Posterior cingulate gyrus (tissue), 11 donors: ENCODE measurements at places on chromosomes 13 and 19.

DNA sequence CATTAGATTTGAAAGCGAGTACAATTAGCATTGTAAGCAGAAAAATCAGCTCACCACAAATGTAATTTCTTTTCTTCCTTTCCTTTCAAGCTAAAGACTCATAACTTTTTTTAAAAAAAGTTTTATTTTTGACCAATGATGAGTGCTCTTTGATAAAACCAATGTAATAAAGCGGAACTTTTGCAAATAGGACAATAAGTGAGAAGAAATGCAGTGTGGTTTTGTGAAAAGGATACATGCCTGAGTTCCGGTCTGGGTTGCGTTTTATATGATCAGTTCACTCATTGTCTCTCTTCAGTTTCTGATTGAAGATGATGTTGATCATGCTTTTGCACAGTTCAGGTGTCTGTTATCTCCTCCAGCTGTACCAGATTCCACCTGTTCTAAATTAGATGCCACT lies 274.4 kb downstream of the KLF12 start:
- no peak for DNase-seq

DNA sequence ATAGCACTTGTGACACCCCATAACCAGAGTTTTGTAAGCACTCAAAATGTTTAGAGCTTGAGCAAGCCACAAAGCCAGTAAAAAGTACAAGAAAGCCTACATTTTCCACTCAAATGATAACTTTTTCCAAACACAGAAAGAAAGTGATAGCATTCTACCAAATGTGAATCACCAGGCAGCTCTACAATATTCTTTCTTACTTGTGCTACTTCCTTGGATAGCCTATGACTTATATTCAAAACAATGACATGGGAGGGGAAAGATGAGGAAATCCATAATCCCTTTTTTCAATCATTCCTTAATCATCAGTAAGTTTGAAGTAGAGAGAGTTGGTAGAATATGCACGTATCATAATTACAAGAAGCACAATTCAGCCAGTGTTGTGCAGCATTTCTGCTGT lies 650.8 kb upstream of the PCDH9 start:
- DNase-seq = no peak

GRCh38 chr19:31513841-31514240 lies 164.6 kb upstream of the TSHZ3 start:
- DNase-seq = no peak

- DNase-seq = no peak
Measured at GRCh38 chr13:98910501-98910951, 67.3 kb downstream of the DOCK9 start.

DNA sequence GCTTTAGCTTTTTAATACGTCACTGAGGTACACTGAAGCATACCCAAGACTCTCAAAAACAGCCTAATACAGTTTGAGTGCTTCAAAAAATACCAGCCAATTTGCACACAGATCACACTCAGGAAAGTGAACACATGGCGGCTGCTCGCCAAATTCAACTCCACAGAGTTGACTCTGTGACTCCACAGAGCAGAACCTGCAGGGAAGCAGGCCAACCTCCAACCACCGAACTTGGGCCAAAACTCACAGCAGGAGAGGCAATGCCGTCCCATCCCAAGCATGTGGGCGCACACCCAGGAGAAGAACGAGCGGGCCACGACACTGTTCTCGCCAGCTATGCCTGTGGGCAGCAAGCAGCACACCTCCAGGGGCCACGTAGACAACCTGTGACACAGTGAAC lies 21.1 kb downstream of the ELL start:
- DNase-seq = no peak

DNA sequence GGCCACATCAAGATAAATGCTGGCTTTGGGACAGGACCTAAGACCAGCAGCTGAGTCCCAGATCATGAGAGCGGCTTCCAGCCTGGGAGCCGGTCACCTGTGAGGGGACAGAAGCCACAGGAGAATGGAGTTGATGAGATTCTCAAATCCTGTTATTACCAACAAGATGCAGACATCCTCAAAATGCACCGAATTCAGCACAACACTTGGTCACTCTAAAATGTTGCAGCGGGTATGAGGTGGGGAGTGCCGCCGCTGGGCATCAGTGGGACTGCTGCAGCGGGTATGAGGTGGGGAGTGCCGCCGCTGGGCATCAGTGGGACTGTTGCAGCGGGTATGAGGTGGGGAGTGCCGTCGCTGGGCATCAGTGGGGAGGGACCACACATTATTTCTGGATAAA lies 21.2 kb downstream of the RANBP3 start:
- DNase-seq = peak; percentile 5

DNA sequence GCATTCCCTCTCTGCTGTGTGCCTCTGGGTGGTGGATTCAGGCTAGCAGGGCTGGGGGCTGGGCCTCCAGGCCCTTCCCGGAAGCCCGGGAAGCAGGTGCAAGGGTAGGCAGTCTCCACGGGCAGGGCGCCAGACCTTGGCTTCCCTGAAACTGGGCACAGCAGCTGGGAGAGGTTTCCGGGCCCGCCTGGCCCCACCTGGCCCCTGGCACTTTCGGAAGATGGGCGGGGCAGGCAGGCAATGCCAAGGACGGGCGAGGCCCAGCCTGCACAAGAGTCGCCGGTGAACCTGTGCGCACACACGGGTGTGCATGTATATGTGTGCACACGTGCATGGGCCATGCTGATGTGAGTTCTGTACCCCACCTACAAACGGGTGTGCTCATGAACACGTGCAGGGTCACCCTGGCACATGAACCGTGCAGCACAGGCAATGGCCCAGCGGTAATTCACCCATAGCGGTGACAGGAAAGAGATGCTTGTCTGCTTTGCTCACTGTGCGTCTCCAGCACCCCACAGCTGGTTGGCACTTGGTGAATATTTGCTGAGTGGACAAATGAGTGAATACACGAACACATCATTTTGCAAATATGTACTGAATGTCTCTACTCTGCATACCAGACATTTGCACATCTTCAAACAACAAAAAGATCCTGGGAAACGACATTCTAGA lies 15.3 kb downstream of the GADD45B start:
- no peak for DNase-seq

GRCh38 chr19:39192846-39193245 lies 3.9 kb upstream of the NCCRP1 start:
- no peak for DNase-seq

- DNase-seq = no peak
Measured at GRCh38 chr19:46471811-46472543, 614 bp upstream of the PNMA8A start.

DNA sequence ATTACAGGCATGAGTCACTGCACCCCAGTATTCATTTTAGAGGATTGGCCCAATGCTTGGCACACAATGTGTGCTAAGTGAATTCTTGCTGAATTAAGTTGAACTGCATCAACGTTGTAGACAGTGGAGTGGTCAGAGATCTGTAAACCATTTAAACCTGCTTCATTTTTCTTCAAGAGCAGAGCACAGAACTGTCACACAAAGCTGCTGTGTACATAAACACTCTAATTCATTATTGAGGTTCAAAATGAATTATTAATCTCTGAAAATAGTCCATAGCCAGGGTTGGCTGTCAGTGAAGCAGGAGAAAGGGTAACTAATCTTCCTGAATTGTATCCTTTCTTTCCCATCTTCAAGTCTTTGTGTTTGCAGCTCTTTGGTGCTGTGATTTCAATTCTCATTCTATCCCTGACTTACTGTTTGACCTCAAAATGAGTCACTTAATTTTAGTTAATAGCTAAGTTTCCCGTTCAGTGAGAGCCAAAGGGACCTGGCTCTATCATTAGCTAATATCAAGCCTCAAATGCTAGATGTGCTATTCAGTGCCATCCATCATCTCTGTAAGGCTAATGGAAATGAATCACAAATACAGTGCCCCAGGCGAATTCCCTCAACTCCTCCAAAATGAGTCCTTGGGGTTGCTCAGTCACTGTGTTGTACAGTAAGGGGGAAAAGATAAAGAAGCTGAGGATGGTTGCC lies 77.0 kb upstream of the TSC22D1 start:
- no peak for DNase-seq

- no peak for DNase-seq
Measured at GRCh38 chr13:33349986-33350826, 64.7 kb upstream of the STARD13 start.

DNA sequence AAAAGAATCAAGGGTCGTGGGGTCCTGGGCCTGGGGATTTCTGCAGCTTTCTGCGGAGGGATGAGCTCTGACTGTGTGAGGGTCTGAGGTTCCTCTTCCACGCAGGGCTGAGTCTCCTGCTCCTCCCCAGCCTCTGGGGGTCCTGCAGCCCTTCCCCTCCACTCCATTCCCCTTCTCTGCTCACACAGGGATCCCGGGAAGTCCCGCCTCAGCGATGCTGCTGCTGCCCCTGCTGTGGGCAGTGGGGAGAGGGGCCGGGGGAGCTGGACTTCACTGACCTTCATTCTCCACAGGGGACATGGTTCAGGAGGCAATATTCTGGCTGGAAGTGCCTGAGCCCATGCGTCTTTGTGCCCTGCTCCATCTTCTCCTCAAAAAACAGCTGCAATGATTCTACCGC lies 26.2 kb upstream of the CD33 start:
- DNase-seq = no peak

- DNase-seq = no peak
Measured at GRCh38 chr13:39825886-39826285, 170.4 kb downstream of the COG6 start.

GRCh38 chr19:47762615-47763308 lies 15.7 kb upstream of the SELENOW start:
- no peak for DNase-seq

GRCh38 chr19:55283548-55284377 lies at the start of gene BRSK1:
TSS of gene BRSK1 (plus strand) at chr19:55283997. CDS start at chr19:55284443, 446 bp downstream.
- DNase-seq = peak; percentile 84
